ENCODE measurements at places on chromosomes 4 and X.

- no peak for DNase-seq
Measured at GRCh38 chr4:163757219-163757618, 262.7 kb downstream of the TMA16 start.

GRCh38 chr4:137664416-137664815, 132.1 kb upstream of the PCDH18 start:
- DNase-seq: no peak

- no peak for DNase-seq
Measured at GRCh38 chr4:14079601-14080000, 452.1 kb upstream of the BOD1L1 start.

DNA sequence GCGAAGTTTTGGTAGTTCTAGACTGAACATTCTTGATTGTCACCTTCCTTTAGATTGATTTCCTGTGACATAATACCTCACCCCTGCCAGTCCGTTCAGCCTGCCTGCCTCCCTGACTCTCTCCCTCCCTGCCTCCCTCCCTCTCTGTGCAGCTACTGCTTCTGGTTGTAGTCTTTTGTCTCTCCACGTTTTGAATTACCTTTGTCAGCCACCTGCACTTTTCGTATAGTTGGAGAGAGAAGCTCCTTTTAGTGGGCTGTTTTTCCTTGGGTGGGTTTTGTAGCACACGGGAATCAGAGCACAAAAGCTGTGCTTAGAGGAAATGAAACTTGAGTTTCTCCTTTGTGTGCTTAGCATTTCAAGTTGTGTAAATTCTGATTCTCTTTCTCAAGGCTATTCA, 32.6 kb upstream of the MSMO1 start:
- DNase-seq: no peak

DNA sequence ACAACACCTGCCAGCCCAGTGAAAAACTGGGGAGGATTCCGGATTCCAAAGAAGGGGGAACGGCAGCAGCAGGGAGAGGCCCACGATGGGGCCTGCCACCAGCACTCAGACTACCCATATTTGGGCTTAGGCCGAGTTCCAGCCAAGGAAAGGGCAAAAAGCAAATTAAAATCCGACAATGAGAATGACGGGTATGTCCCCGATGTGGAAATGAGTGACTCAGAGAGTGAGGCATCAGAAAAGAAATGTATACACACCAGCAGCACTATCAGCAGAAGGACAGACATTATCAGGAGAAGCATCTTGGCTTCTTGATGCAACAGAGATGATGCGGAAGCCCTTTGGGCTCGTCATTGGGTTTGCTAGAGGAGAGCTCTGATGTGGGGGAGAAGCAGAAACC, 62.4 kb downstream of the JADE1 start:
- DNase-seq: no peak

GRCh38 chr4:78137532-78137931, 80.4 kb downstream of the FRAS1 start:
- DNase-seq: no peak

- no peak for DNase-seq
Measured at GRCh38 chrX:17376431-17377077, 1.6 kb downstream of the NHS start.

GRCh38 chr4:121690001-121690400, 6.8 kb downstream of the ANXA5 start:
- no peak for DNase-seq

DNA sequence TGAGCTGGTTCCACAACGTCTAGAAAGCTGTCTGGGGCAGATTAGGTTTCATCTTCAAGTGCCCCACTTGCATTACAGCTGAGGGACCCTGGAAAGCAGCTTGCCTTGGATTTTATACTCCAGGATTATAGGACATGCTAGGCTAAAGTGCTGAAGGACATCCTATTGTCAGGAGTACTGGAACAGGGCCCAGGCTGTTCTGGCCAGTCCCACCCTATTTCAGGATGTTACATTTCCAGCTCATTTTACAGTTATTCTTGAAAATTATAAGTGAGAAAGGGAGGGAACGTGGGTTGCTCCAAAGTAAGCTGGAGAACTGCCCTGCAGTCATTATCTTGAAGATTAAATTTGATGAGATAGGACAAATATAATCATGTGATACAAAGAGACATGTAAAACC, 71.0 kb upstream of the UGT8 start:
- DNase-seq: no peak

DNA sequence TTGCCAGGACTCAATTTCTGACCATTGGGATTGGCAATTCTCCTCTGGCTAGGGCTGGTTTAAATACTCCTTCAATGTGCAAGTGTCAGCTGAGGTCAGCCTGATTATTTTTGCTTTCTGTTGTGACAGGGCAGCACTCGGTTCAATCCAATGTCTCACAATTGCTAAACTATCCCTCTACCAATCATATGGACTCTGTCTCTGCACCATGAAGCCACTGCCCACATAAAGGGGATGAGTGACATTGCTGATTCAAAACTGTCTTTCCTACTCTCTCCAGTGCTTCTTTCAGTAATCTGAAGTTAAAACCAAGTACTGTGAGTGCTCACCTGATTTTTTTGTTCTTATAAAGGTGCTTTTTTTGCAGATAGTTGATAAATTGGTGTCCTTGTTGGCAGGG, 1030.7 kb downstream of the GLUD2 start:
- no peak for DNase-seq

- DNase-seq: no peak
Measured at GRCh38 chr4:90816754-90817153, 689.6 kb downstream of the CCSER1 start.
